ENCODE measurements at places on chromosomes 2 and 18.

DNA sequence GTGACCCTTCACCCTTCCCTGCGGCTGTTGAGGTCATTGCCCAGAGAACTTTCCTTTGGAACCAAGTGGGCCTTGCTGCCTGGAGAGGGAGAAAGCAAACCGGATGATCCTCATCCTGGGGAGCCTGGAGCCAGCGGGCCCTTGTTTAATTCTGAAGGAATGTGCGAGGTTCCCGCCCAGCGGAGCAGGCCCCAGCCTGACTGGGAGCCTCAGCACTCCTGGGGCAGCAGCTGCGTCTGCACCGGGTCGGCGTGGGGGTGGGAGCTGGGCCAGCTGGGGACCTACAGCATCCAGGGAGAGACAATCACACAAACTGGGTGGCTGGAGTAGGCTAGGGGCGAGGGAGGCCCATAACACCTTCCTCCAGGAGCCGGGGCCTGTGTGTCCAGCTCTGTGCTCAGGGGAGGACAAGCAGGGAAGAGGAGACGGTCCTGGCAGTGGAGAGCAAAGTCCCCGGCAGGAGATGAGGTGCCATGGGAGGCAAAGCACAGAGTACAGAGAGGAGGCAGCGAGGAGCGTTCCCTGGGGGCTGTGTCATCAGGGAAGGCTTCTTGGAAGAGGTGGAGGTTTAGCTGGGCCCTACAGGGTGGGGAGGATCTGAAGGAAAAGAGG, 61.9 kb upstream of the HAAO start:
- DNase-seq = peak; percentile 68

DNA sequence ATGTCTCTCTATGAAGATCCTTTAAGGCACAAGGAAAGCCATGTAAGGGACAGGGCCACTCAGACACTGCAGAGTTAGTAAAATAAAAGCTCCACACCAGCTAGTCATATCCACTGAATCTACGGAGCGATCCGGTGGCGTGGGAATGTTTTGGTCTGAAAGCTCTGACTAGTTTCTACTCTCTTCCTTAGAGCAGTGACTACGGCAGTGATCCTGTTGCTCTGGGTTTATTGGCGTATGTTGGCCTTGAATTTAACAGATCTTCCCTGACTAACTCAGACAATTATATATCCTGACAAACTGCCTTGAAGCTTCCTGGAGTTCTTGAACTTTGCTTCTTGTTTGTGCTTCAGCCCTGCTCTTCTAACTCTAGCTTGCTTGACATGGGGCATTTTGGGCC, 115.3 kb upstream of the FZD5 start:
- no peak for DNase-seq

DNA sequence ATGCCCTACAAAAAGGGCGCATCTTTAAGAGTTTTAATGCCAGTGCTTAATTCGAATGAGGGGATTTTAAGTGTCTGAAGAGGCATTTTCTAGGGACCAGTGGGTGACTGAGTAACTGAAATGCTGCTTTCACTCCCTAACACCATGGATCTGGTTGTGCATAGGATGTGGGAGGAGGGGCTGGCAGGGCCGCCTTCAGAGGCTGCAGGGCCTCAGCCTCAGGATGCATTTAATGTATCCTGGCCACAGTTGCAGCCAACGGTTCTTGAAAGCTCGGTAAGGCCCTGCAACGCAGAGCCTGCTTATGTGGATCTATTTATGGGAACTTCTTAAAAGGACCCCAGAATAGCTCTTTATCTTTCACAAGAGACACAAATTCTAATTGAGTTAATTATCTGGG, 25.8 kb upstream of the IL18RAP start:
- DNase-seq = no peak

DNA sequence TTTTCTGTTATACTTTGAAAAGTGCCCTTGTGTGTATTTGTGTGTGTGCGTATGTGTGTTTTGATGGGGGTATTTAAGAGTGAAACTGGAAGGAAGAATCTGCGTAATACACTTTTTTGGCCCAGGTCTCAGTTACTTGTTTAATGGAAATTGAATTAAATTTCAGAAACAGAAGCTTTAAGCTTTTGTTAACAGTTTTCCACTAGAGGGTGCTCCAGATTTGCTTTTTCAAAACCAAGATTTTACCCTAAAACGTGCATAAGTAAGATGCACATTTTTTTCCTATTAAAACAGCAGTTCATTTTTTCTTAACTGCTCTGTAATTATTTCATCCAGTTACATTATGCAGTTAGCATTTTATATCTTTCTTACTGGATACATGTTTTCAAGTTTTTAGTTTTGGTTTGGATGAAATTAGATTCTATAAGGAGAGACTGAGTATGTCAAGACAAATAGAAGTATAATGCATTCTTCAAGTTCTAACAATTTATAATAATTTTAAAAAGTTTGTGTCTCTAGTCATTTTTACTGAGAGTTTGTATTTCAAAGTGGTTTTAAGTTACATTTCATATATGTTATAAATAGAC, 97.2 kb downstream of the PIK3C3 start:
- peak; percentile 53 for DNase-seq

DNA sequence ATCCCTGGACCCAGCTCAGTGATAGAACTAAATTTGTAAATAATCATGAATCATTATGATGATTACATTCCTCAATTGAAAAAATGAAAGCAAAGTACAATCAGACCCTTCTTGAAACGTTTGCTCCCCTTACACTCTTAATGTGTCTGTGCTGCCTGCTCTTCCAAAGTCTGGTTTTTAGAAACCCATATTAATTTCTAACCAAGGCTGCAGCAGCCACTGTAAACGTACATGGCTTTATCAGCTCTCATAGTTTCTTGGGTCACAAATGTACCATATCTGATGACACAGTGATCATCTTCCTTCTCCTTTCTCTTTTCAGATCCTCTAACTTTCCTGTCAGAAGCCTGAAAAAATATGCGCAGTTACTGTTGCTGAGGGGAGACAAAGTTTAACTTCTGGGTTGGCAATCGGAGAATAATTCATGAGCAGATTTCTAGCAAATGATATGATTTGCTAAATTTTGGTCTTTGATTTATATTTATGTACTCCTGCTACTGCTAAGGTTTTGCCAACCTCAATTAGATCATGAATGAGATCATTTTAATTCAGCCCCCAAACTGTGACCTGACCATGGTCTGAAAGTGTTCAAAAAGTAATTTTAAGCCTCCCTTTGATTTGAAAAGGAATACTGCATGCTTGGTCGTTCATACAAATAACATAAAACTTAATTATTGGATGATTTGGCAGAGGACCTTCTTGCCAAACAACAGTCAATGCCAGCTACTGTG, 12.3 kb downstream of the ZEB2 start:
- DNase-seq = no peak

DNA sequence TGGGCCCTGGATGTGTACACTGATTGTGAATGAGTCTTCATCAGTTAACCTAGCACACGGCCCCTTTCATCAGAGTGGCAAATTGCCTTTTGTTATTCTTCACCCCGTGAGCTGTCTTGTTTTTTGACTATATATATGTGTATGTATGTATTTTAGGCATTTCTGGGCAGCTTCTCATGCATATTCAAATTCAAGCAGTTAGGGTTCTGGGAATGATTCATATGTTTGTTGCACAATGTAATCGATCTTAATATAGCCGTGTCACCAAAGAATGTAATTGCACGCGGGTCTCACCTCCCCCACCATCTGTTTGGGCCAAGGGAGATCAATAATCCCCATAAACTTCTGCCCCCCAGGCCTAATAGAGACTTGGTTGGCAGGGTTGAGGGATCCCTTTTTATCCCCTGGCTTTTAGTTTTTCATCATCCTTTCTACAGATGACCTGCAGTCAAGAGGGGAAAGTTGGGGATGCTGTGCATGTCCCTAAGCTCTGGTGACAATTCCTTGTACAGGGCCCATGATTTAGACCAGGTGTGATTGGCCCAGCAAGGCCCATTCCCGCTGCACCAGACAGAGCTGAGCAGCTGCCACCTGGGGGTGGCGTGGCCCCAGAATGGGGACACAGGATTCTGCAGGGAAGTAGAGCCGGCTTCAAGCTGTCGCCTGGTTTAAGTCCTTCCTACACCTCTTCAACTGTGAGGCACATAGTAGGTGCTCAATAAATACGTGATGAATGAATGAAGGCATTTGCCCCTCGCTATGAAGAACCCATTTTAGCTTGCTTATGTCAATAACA, 19.2 kb downstream of the KCNF1 start:
- DNase-seq = peak; percentile 76
